ENCODE measurements at places on chromosomes 1 and 21.

GRCh38 chr1:207300970-207301369 is 20.5 kb upstream of the CD55 start:
- DNase-seq, result no peak

GRCh38 chr1:246787781-246788513 is 63.7 kb downstream of the SCCPDH start:
- DNase-seq, result no peak

DNA sequence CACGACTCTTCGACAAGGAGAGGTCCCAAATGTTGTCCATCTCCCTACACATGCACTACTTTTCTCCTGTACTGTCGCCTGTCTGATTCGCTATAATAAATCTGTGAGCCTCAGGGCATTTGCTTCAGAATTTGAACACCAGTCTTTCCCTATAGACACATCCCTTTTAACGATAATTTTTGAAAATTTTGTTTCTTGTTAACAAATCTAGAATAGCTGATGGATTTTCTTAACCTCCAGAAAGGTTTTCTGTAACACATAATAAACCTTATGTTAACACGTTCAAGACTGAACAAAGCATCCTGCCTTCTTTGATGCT is 704 bp downstream of the CAPZA1 start:
- DNase-seq, result no peak

- no peak for DNase-seq
Observed at GRCh38 chr1:2350501-2350900, 40.9 kb downstream of the MORN1 start.

GRCh38 chr1:197441999-197442414 is 174.0 kb downstream of the CRB1 start:
- DNase-seq, result no peak

DNA sequence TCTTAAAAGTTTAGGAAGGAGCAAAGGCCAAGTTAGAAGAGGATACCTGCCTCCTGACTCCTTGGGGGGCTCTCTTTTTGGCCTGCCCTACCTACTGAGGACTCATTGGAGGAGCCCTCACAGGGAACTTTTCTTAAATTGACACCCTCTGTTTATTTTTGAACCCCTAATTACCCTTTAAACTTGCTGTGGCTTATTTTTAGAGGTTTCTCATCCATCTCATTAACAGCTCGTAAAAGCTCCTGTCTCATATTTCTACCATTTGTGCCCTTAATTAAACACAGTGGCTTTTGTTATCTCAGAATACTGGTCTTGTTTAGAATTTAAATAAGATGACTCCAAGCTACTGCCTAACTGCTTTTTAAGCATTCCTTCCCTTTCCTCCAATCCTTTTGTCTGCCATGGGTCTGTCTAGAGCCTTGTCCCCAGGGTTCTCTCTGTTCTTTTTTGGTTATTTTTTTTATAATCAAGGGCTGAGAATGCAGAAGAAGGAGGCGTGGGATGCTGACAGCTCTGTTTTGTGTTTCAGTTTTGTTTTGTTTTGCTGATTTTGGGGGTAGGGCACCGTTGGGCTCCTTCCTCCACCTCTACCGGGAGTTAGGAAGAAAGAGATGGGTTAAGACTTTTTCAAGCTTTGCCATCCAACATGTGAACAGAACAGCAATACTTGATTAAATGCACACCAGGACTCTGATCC is 78.0 kb downstream of the SYT6 start:
- DNase-seq, result no peak

DNA sequence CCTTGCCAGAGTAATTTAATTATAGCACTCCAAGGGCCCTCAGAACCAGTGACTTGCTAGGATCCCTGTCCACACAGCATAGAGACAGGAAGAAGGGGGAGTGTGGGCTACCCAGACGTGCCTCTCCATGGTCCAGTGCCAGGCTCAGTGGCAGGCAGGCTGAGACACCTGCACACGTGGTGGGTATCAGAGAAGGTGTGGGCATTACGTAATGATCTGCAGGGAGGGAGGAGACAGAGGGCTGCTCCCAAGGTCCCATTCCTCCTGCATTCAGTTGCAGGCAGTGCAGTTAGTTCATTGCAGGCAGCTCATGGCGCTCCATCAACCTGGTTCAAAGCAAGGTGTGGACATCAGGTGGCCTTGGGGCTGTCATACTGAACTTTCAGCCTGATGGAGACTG is 49.9 kb downstream of the C8B start:
- DNase-seq, result no peak

- DNase-seq, result no peak
Observed at GRCh38 chr1:148379697-148380096, 103.4 kb downstream of the PPIAL4G start.

GRCh38 chr1:17551755-17552234 is 12.3 kb downstream of the ARHGEF10L start:
- DNase-seq, result no peak

- peak; percentile 64 for DNase-seq
Observed at GRCh38 chr1:66350001-66350547, 183.9 kb upstream of the SGIP1 start.

GRCh38 chr1:47751193-47751592 is 246.0 kb downstream of the TRABD2B start:
- no peak for DNase-seq

DNA sequence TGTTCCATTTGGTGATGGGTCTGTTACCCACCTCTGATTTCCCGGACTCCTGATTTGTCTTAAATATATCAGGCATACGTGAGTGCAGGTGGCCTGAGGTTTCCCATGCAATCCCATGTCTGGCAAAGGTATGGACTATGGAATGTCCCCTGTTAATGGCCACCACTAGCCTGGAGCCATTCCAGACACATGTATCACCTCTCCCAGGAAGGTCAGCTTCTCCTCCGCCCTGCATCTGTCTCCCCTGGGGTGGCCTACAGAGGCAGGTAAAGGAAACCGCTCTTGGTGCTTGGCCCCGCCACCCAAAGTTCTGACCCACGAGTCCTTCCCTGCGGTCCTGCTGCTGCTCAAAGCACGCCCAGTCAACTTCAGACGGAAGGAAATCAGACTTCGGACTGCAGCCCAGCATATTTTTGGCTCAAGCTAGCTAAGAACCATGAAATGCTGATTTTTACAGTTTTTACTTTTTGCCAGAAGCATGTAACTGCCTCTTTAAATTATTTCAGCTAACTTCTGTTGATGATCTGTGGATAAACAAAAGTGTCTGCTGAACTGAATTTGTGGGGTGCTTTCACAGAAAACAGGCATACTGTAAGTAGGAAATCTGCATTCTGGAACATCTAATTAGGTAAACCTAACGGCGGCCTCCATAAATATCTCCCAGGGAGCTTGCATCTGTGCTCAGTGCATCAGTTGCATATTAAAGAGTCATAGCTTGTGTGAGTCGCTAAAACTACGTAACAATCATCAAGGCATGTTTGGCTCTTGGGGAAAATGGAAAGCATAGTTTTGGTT is 105.9 kb downstream of the PCP4 start:
- no peak for DNase-seq

- no peak for DNase-seq
Observed at GRCh38 chr1:9703681-9704080, 52.1 kb downstream of the PIK3CD start.

DNA sequence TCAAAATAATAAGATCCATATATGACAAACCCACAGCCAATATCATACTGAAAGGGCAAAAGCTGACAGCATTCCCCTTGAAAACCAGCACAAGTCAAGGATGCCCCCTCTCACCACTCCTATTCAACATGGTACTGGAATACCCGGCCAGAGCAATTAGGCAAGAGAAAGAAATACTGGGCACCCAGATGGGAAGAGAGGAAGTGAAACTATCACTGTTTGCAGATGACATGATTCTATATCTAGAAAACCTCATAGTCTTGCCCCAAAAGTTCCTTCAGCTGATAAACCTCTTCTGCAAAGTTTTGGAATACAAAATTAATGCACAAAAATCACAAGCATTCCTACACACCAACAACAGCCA is 442.7 kb downstream of the PTBP2 start:
- DNase-seq, result peak; percentile 33

GRCh38 chr1:44673675-44674112 is 587 bp downstream of the TMEM53 start:
- DNase-seq, result no peak

DNA sequence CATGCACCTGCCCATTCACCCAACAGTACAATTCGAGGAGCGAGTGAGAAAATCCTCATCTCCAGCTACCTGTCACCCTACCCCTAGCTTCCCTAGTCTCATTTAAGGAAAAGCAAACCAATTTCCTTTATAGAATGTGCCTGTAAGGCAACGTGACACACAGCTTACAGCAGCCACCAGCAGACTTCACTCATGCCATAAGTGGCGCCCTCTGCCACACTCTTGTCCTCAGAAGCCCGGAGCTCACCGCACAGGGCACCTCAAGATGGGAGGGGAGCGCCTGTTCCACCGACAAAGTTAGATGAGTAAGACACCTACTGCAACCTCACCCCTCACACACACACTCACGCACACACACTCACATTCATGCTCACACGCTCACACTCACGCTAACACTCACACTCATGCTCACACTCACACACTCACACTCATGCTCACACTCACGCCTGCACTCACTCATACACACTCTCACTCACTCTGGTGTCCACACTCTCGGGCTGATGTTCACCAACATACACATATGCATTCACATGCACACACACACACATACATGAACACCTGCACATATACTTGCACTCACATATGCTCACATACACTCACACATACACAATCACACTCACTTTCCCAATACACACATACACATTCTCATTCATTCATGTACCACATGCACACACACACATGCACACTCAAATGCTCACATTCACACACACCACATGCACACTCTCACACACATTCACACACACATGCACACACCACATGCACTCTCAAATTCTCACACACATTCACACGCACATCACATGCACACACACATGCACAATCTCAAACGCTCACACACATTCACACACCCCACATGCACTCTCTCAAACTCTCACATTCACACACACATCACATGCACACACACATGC is 170.7 kb downstream of the PSMG1 start:
- no peak for DNase-seq

Measured in naive B cell (primary cell).